Spinal cord (tissue), 10 donors: ENCODE measurements at places on chromosomes 1 and 21. TPM values are rescaled to one million over a fixed set of nuclear protein-coding genes. Genes with fewer than 3 reads are reported as not detected.

The FCMR gene
- polyA plus RNA-seq, result 1.9 TPM

The KLF17 gene
- polyA plus RNA-seq, result 0.22 TPM

The S1PR1 gene
- polyA plus RNA-seq, result 58.8 TPM

The DEPDC1 gene
- polyA plus RNA-seq, result 3.6 TPM

The BEND5 gene
- 27.7 TPM for polyA plus RNA-seq

The BNIPL gene
- polyA plus RNA-seq, result 0.73 TPM
